Forelimb muscle (tissue), 1 donor: ENCODE measurements at places on chromosomes 3 and 15.

DNA sequence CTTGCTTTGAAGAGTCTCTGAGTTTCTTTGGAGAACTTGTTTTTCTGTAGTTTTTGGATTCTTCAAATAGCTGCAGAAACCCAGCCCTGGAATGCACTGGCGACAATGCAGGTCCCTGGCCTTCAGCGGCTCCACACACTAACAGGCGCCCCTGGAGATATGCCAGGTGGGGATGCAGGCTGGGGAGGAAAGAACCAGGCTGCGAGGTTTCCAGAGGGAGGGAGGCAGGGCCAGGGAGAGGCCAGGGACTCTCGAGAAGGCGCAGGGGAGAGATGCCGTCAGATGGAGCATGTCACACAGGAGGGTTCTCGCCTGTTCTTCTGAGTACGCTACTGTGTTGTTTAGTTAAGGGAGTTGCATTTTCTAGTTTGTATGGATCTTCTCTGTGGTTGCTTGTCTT, 283.1 kb downstream of the GABRG3 start:
- no peak for DNase-seq

DNA sequence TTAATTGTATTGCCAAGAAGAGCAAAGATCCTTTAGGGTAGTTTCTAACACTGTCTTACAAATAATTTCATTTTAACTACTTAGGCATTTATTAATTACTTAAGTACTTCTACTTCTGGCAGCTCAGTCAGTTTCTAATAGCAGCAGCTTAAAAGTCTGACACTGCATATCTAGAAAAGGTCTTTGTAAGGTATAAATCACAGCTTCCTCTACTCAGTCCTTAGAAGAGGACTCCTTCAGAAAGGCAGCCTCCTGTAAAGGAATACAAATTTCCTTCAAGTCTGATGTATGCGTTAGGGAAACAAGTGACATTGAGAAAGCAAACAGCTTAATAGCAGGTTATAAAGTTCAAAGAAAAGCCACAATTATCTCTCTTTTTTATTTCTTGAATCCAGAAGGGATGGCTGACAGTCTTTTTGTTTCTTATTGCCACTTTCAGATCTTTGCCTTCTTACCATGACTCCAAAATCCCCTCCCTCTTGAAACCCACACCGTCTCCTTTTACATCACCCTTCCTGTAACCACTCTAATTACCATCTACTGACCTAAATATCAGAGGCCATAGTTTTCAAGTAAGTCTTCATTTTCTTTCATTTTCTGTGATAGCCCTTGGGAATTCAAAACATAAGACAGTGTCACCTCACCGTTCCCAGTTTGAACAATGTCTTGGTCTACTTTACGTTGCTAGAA, 109.5 kb downstream of the CGGBP1 start:
- no peak for DNase-seq

GRCh38 chr3:175212896-175213295, 353.8 kb downstream of the NAALADL2 start:
- DNase-seq = no peak

DNA sequence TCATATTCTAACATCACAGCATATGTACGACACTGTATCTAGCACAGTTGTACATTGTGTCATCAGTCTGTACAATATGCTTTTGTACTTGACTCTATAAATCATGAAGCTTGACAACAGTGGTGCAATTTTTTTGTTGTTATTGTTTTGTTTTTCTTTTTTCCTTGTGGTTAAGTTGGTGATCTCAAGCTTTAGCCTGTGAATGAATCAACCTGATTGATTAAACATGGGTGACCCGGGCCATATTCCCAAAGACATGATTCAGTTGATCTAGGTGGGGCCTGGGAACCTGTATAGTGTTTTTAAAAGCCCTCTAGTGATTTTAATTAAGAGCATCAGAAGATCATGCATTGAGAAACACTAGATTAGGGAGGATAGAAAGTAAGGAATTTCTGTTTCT, 101.8 kb upstream of the AADACL2 start:
- no peak for DNase-seq

DNA sequence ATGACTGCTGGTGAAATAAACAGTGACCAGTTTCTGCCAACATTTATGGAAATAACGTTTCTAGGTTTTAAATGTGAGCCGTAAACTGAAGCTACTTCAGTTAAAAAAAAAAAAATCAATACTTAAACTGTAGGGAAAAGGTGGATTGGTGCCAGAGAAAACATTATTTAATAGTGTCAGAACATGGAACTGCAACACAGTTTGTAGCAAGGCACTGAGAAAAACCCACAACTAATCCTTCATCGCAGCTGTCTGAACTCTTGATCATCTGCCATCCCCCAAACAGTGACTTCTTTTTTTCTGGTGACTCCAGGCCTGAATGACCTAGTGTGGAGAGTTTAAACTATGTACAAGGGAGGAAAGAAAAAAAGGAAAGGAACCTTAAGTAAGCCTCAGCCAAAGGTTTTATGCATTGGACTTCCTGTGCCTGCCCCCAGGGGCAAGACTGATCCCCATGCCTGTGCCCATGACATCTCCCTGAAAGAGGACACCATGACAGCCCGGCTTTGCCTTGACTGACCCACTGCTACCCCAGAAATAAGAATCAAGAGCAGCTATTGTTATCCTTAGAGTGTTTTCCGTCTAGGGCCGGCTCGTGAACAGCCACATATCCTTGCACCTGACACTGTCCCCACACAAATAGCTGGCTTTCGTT, 33.1 kb downstream of the CRTAP start:
- DNase-seq = peak; percentile 46

GRCh38 chr3:52851348-52851747, 16.5 kb upstream of the MUSTN1 start:
- no peak for DNase-seq

DNA sequence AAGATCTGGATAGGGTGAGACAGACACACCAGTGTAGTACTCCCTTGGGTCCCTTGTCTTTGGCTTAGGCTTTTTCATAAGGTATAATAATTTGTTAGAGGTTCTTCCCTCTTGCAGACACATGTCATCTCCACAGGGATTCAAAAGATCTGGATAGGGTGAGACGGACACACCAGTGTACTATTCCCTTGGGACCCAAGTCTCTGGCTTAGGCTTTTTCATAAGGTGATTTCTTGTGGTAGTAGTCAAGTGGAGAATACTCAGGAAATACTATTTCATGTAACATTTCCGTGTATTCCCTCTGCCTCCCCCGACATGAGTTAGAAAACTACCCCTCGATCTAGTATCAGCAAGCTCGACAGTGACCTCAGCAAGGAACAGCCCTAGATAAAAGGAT, 954 bp upstream of the MAPKBP1 start:
- DNase-seq = no peak

GRCh38 chr3:20054549-20054987, 14.3 kb downstream of the KAT2B start:
- DNase-seq = no peak

DNA sequence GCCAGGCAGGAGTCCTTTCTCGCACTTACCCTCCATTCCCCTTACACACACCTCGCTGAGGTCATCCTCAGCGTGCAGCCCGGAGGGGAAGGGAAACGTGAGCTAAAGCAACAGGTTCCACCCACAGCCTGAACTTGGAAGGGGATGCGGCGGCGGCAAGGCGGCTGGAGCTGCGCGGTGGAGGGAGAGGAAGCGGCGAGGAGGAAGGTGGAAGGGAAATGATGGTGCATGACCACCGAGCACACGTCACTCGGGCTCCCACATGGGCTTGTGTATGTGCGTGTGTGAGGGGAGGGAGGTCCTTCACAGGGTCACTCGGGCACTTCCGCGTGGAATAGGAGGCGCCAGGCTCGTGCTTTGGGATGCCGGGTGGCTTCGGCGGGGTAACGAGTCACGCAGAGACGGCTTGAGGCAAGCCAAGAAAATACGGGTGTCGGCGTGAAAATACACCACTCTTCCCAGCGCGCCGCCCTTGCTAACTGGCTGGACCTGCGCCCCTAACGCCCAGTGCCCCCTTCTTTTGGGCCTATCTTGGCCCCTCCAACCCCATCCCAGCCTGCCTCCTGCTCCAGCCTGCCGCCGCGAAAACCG, 225.5 kb upstream of the IL12A start:
- no peak for DNase-seq

DNA sequence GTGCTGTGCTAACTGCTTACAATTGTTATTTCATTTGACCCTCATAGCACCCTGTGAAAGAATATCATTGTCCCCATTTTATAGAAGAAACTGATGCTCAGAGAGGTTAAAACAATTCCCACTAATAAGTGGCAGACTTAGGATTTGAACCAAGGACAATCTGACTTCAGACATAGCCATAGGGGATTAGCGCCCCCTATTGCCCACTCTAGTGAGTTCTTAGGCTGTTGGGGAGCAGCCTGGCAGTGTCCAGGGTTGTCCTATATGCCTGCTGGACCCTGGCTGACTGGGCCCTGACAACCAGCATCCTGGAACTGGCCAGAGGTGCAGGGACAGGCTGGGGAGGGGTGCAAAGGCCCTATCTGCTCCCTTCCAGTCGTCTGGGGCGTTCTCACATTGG, 15.4 kb downstream of the DPH3 start:
- no peak for DNase-seq

DNA sequence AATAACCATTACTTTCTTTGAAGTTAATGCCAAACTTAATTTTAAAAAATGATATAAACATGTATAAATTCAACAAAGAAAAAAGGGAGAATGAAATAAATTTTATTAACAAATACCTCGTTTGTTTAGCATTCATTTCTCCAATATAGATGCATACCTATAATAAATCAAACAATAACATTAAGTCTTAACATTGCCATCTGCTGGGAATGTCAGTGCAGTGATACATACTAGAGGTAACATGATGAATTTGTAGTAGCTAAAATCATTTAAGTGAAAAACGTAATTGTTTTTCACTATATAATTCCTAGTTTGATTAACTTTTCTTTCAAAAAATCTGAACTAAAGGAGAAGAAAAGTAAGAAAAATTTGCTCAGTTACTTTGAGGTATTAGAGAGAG, 340.2 kb upstream of the CBLB start:
- DNase-seq = no peak

DNA sequence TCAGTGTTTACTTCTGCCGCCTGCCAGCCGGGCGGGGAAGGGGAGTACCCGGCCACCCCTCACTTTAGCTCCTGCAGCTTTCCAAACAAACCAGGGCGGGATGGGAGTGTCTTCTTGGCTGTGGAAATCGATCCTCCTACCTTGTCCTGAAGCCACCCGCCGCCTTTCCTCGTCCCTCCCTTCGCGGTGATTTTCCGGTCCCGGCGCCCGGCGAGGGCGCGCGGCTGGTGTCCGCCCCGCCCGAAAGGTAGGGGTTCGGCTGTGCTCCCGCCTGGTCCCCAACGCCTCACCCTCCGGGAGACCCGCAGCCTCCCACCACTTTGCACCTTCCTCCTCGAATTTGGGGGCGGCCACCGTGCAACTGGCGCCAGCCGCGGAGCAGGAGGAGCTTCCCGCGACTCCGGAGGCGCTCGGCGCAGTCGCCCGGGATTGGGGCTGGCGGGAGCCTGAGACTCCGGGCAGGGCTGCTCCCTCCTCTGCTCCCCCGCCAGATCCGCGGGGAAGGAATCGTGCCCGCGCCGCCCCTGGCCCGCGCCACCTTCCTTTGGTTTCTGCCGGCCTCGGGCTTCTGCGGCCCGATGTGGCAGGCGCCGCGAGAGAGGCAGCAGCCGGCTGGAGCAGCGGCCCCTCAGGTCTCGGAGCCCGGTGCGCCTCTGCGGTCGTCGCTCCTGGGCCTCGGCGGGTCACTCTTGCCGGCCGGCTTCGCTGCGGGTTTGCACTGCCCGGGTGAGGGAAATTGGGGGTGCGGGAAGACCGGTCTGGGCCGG, 30.7 kb upstream of the ST3GAL6 start:
- DNase-seq = no peak

DNA sequence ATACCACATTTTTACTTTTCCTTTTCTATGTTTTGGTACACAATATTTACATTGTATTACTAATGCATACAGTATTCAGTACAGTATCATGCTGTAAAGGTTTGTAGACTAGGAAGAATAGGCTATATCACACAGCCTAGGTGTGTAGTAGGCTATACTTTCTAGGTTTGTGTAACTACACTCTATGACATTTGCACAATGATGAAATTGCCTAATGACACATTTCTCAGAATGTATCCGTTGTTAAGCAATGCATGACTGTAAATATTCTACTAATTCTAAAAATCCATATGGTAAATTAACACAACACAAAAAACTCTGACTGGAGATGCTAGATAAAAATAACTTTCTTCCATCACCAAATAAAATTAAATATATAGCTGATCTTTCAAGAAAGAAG, 16.2 kb downstream of the NEDD4 start:
- DNase-seq = no peak

DNA sequence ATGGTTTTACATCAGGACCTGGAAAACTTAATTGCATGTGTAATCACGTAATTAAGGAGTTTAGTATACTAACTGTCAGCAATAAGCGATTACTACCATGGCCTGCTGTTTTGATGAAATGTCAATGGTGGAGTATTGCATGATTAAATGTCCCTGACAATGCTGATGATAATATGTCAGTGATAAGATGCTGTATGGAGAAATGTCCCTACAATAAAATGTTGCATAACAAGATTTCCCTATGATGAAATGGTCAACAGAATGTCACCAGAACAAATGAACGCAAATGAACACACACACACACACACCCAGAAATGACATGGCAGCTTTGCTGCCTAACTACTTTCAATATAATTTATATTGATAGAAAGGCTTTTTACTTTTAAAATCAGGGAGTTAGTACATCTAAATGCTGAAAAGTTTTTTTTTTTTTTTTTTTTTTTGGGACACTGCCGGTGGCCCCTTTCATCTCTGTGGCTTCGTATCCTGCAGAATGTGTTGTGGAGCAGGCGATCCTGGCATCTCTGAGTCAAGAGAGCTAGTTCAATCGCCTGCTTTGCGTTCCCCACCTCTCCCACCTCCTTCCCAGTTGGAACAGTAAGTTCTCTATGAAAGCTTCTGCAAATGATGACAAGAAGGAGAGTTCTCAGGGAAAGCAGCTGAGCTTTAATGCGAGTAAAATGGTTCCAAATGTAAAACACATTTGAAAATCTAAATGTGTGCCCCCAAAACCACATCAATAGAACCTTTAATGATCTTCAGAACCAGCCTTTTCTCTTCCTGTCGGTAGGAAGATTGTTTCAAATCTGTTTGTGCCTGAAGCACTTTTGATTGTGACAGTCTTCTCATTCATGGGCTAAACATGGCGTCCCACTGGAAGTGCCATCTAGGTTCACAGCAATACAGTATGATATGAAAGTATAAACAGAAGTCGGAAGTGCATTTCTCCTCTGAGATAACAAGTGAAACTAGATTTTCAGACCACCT, 170.1 kb upstream of the GBE1 start:
- no peak for DNase-seq

DNA sequence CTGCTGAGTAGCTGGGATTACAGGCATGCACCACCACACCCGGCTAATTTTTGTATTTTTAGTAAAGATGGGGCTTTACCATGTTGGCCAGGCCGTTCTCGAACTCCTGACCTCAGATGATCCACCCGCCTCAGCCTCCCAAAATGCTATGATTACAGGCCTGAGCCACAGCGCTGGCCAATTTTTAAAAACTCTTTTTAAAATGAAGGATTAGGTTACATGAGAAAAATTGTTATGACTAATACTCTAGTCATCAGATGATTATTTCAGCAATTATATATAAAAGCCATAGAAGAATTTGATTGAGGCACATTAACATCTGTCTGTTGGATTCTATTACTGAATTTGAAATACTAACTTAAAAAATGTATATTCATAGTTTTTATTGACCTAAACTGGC, 134.1 kb upstream of the MNS1 start:
- DNase-seq = no peak
